Endothelial cell (in vitro differentiated cells): ENCODE measurements at places on chromosomes 11 and 22. TPM values are rescaled to one million over a fixed set of nuclear protein-coding genes. Genes with fewer than 3 reads are reported as not detected.

The P2RX6 gene
- total RNA-seq = not detected

The OR4C3 gene
- not detected for total RNA-seq

The SLN gene
- not detected for total RNA-seq

The TBC1D22A gene
- total RNA-seq = 25.3 TPM

The MGAT3 gene
- 0.87 TPM for total RNA-seq

The ARHGAP42 gene
- total RNA-seq = 19.1 TPM

The LARGE1 gene
- total RNA-seq = 25.4 TPM

The TXN2 gene
- total RNA-seq = 67.3 TPM

DNA sequence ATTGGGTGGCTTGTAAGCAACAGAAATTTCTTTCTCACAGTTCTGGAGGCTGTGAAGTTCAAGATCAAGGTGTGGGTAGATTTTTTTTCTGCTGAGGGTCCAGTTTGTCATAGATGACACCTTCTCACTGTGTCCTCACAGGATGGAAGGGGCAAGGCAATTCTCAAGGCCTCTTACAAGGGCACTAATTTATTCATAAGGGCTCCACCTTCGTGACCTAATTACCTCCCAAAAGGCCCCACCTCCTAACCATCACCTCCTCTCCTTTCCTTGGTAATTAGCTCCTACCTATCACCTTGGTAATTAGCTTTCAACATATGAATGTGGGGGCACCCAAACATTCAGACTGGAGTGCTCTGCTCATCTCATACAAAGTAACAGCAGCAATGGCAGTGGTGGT is 92.3 kb upstream of the CD44 start:
- no peak for DNase-seq

DNA sequence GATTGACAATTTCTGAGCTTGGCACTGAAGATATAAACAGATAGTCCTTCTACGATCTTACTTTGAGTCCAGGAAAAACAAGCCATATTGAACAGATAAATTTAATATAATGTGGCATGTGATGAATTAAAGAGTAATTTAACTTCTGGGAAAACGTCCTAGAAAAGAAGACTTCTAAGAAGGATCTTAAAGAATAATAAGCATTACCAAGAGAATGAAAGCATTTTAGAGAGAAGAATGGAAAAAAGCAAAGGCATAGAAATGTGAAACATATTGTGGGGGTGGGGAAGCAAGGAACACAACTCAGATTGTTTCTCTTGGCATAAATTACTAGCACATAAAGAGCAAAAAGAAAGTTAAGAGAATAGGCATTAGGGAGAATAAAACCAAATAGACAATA is 5.4 kb downstream of the DDIAS start:
- DNase-seq = no peak

DNA sequence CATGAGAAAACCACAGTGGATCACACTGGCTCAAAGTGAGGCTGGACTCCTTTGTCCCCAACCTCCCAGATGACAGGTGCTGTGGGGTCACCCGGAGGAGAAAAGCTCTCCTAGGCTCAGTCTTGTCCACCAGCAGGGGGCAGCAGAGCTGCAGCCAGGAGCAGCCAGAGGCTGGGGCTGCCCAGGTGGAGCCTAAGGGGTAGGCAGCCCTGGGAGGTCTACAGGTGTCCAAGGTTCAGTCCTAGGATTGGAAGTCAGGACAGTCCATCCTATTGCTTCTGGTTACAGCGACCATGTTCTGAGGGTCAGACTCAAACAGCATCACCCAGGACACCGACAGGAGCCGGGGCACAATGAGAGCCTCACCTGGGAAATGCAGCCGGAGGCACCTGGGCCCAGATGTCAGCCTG is 77.6 kb upstream of the IGLL5 start:
- DNase-seq = no peak

GRCh38 chr11:105456950-105457349 is 152.9 kb upstream of the GRIA4 start:
- DNase-seq = no peak

DNA sequence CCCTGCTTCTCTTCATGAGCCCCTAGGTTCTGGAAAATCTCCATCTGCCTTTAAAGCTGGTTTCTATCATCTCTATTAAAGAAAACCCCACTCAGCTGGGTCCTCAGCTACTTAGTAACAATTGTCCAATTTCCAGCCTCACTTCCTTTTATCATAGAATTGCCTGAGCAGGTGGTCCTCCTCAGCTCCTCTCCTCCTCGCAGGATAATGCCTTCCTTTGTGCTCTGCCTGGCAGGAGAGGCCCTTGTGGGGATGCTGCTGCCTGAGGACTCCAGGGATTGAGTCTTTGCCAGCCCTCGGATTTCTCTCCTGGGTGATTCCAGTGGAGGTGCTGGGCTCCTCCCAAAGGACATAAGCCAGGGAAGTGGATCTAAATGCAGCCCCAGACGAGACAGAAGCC is 448.3 kb downstream of the INSC start:
- DNase-seq = no peak

GRCh38 chr11:94283678-94284077 is 20.7 kb upstream of the IZUMO1R start:
- no peak for DNase-seq

DNA sequence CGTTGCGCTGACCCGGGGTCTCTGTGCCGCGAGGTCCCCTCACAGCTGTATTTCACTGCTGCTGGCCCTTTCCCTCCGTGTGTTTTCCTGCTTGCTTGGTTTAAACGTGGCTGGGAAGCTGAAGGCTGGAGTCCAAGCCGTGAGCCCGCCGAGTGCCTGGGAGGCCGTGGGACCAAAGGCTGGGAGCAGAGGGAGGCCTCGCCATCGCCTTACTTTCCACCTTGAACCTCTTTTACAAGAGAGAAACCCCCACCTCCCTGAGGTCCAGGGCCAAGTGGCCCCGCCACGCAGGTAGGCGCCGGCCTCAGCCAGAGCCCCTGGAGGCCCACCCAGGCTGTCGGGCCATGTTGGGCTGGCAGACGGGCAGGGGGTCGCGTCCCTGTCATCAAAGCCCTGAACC is 411.6 kb downstream of the TBC1D22A start:
- no peak for DNase-seq

DNA sequence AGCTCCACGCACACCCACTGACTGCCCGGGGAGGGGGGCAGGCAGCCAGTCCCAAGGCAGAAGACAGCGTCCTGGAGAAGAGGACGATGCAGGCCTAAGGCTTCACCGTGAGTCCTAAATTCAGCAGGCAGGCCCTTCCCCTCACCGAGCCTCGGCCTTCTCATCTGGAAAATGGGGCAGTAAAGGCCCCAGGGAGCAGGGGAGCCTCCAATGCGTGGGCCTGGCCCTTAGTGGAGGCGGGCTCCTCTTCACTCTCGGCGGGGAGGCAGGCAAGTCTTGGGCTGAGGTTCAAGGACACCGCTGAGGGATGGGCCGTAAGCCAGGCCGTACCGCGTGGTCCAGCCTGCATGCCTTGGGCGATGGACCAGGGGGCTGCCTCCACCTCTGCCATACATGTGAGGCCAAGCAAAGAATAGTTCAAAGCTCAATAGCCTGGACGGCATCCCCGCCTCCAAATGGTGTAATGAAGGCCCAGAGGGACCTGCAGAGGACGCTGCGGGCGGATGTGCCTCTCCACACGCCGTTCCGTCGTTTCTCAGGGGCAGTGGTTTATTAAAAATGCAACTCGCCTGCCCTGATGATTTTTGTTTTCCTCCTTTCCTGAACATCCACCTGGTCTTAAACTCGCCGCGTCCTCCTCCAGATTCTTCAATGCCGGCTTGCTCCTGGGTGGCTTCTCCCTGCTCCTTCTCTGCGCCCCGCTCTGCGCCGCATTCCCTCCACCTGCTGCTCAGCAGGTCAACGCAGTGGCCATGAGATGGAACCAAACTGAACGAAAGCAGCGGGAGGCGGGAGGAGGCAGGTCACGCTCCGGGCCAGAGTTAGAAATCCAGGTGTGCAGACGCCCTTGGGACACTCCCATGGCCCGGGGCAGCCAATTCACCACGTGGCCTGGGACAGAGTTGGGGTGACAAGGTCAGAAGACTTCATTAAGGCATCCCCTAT is 627.8 kb downstream of the TBC1D22A start:
- no peak for DNase-seq

DNA sequence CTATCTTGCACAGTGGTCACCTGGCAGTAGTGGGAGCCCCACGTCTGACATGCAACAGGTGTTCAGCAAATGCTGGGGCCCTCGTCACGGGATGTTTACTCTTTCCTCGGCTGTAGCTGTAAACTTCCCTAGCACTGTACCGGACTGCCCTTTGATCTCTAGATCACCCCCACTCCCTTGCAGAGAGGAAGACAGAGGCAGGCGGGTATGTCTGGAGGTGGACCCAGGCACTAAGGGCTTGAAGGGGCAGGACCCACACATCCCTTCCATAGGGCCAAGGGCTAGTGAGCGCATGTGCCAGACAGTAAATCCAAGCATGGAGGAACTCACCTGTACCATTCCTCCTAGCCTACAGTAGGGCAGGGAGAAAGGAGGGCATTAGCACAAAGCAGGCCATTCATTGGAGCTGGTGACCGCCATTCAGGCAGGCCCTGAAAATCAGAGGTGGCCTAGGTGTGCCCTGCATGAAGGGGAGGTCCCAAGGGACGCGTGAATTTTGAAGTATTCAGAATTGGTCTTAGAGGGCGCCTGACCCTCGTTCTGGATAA is 1.9 kb upstream of the SMTN start:
- DNase-seq = no peak

GRCh38 chr22:24937114-24937513 is 9.4 kb downstream of the LHFPL7 start:
- DNase-seq = peak; percentile 36

DNA sequence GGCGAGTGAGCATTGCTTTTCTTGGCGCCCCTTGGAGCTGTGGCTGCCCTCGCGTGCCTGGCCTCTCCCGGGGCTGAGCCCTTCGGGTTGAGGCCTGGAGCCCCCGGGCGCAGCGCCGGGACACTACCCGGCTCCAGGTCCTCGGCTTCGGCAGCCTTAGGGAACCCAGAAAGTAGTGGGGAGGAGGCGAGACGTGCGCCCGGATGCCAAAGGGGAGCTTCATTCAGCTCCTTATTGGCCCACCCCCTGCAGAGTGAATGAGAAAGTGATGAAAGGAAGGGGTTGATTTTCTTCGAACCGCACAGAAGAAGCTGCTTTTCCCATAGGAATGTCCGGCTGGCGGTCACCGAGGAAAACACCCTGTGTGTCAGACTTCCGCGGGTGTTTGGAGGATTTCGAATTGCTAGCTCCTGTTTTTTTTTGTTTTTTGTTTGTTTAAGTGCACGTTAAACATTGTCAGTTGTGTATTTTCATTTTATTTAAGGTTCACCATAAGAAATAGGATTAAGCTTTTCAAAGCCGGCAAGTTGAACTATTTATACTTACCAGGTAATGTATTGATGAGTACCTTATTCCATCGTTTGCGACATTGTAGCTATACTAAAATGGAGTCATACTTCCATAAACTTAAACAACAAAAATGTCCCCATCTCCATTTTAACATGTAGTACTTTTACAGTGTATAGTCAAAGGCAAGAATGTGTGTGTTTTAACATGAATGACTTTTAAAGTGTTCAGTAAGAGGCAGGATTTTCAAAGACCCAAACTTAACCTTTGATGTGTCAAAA is 841 bp upstream of the EIF4G2 start:
- peak; percentile 55 for DNase-seq

DNA sequence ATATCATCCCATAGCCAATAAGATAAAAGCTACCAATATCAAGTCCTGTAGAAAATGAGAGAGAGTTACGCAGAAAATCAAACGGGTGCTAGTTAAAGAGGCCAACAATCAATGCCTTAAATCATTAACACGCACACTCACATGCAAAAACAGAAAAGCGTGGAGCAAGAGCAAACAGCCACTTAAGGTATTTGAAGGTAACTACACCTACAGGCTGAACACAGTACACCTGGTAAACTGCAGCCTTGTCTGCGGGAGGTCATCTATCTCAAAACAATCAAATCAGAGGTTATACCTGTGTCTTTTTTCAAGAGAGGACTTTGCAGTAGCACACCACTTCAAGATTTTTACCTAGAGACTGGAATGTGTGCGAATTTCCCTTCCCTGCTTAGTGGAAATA is 23.6 kb downstream of the SLC35F2 start:
- no peak for DNase-seq

- no peak for DNase-seq
Measured at GRCh38 chr11:106813806-106814205, 204.5 kb downstream of the GUCY1A2 start.

- no peak for DNase-seq
Measured at GRCh38 chr11:114078423-114078822, 18.9 kb downstream of the ZBTB16 start.

- DNase-seq = no peak
Measured at GRCh38 chr11:116376054-116376453, 396.7 kb downstream of the BUD13 start.

- no peak for DNase-seq
Measured at GRCh38 chr22:36838119-36839030, 21.5 kb upstream of the PVALB start.

GRCh38 chr11:79498667-79499066 is 57.8 kb upstream of the TENM4 start:
- DNase-seq = no peak

DNA sequence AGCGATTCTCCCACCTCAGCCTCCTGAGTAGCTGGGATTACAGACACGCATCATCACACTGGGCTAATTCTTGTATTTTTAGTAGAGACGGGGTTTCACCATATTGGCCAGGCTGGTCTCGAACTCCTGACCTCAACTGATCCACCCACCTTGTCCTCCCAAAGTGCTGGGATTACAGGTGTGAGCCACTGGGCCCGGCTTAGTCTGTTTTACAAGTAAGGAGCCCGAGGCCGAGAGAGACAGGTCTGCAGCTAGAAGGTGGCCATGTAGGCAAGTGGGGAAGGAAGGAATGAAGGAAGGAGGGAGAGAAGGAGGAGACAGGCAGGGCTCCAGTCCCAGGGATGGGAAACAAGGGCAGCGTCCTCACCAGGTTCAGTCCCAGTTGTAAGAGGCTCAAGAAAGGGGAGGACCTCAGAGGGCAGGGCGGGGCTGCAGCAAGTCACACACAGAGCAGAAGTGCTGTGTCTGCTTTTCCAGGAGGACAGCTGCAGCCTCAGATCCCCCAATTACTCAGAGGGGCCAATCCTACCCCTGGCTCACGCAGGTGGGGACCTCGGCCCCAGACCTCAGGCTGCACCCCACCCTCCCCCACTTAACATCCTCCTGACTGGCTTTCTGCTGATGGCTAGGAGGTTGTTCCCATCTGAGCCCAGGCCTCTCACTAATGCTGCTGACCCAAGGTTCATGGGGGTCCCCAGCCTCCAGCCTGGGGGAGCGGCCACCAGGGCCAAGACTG is 53.8 kb upstream of the PRR5 start:
- no peak for DNase-seq

DNA sequence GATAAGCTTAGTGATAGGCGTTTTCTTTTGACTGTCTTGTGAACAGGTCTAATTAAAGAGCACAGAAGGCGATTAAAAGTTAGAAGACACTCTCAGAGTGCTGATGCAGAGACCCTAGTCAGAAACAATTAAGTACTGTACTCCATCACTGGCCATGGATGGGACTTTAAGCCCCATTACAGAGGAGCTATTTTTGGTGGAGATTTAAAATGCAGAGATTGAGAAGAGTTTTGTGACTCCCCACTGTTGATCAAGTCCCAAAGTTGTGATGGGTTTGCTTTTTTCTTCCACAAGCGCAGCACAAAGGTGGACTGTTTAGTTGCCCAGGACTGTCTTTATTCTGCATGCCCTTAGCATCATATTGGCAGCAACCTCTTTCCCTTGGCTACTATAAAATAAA is 978 bp downstream of the LUZP2 start:
- no peak for DNase-seq

GRCh38 chr11:64313491-64314145 is 3.7 kb downstream of the TRMT112 start:
- no peak for DNase-seq
